Progenitor cell of endocrine pancreas (in vitro differentiated cells): ENCODE measurements at places on chromosomes 5 and 9. TPM values are rescaled to one million over a fixed set of nuclear protein-coding genes. Genes with fewer than 3 reads are reported as not detected.
A peak's percentile ranks its signal among the peaks of the same experiment; 100 is the strongest.

GRCh38 chr9:109278216-109278615, 42.6 kb downstream of the EPB41L4B start:
- H3K27ac ChIP-seq, result no peak overlapping the region
- peaks cover 11% of the 10 kb centered on the region for H3K4me1 ChIP-seq
- no peak overlapping the region for H3K4me3 ChIP-seq
- no peaks in the 10 kb centered on the region for H3K36me3 ChIP-seq

The LHX3 gene
- not detected in 2 replicates for total RNA-seq

The PPP1R26 gene
- 48.3 and 50.2 TPM in 2 replicates for total RNA-seq

GRCh38 chr9:90972057-90972456, 170.4 kb downstream of the SYK start:
- H3K4me3 ChIP-seq, result no peak overlapping the region
- no peaks in the 10 kb centered on the region for H3K36me3 ChIP-seq
- peaks cover 6% of the 10 kb centered on the region for H3K4me1 ChIP-seq
- peaks cover 12% of the 10 kb centered on the region for H3K27me3 ChIP-seq
- DNase-seq, result no peak

DNA sequence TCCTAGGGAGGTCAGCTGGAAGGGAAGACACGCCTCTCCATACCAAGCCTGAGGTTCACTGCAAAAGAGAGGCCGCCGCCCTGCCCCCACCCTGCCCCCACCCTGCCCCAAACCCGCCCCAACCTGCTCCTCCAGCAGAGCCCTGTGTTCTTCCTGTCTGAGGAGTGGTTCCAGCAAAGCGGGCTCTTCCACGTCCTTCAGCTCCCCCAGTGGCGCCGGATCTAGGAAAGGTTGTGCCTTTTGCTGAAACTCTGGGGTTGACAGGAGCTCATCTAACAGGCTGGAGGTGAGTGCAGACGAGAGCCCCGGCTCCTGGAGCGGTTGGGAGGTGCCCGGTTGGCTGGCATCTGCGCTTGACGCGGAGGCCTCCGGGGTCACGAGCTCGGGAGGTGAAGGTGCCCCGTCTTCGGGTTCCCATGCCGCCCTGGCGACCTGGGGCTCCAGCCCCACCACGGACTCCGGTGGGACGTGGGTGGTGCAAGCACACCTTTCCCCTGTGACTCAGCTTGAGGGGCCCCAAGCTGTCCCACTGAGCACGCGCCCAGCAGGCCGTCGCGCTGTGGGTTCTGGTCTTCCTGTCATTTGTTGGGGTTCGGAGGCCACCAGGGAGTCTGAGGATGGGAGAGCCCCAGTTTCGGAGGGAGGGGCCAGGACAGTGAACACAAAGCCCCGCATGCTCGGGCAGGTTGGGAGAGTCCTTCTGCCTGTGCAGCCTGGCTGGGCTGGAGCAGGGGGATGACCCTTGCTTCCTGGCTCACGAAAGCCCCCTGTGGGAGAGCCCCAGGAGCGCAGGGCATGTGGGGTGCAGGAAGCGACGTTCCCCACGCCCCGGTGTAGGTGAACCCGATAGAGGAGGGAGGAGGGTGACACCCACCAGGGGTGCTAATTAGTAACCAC, 1467.1 kb downstream of the FOXD4L5 start:
- H3K27me3 ChIP-seq, result peaks cover 23% of the 10 kb centered on the region
- peaks cover 7% of the 10 kb centered on the region for H3K4me1 ChIP-seq
- no peak overlapping the region for H3K27ac ChIP-seq
- DNase-seq, result peak; percentile 62

DNA sequence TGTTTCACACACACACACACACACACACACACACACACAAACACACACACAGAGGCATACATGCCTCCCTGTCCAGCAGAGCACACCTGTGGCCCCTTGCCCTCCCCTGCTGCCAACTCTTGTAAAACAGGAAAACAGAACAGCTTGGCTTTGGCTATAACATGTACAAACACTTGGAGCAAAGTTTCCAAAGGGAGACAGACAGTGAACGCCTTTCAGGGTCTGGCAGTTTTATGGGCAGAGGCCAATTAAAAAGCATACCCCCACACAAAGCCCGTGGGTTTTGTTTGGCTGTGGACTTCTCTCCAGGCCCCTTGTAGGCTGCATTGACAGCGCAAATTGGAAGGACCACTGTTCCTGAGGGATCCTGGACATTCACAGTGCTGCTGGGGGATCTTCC, 265.6 kb downstream of the PAPPA start:
- no peak for DNase-seq
- H3K4me1 ChIP-seq, result no peaks in the 10 kb centered on the region
- no peak overlapping the region for H3K27ac ChIP-seq
- peaks cover 3% of the 10 kb centered on the region for H3K36me3 ChIP-seq
- no peaks in the 10 kb centered on the region for H3K27me3 ChIP-seq

- H3K36me3 ChIP-seq, result no peaks in the 10 kb centered on the region
- no peak for DNase-seq
- peaks cover 12% of the 10 kb centered on the region for H3K4me1 ChIP-seq
- H3K27ac ChIP-seq, result peak overlapping the region; percentile 93
- no peaks in the 10 kb centered on the region for H3K27me3 ChIP-seq
These were observed 4.9 kb downstream of the TPRN start for GRCh38 chr9:137195525-137196220.
